Mesothelial cell of epicardium (in vitro differentiated cells): ENCODE measurements at places on chromosomes 5 and 9.

DNA sequence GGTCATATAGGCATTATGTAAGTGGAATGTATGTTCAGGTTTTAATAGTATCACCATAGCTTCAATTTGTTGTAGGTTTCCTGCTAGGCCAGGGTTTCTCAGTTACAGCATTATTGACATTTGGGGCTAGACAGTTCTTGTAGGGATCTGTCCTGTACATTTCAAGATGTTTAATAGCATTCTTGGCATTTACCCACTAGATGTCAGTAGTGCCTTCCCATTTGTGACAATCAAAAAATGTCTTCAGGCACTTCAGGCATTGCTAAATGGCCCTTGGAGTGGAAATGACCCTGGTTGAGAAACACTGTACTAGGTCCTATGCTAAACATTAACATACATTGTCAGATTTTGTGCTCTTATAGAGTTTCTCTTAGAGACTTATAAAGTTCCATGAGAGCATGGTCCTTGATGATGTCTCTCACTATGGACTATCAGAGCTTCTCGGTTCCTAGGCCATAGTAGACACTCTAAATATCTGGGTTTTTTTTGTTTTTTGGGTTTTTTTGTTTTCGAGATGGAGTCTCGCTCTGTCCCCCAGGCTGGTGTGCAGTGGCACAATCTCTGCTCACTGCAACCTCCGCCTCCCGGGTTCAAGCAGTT is 1.4 kb downstream of the KIF20A start:
- no peak for DNase-seq

- no peak for DNase-seq
These were observed 27.3 kb downstream of the ANP32B start for GRCh38 chr9:98010445-98010844.

GRCh38 chr5:149128023-149128875 is 13.0 kb upstream of the ABLIM3 start:
- DNase-seq: no peak

- DNase-seq: no peak
These were observed 14.3 kb downstream of the ATPSCKMT start for GRCh38 chr5:10235350-10235749.

GRCh38 chr5:64462391-64462790 is 43.4 kb upstream of the RGS7BP start:
- DNase-seq: no peak

- DNase-seq: no peak
These were observed 38.9 kb downstream of the AHRR start for GRCh38 chr5:360257-361027.

- no peak for DNase-seq
These were observed 85.5 kb upstream of the PPP1R26 start for GRCh38 chr9:135394131-135394530.

DNA sequence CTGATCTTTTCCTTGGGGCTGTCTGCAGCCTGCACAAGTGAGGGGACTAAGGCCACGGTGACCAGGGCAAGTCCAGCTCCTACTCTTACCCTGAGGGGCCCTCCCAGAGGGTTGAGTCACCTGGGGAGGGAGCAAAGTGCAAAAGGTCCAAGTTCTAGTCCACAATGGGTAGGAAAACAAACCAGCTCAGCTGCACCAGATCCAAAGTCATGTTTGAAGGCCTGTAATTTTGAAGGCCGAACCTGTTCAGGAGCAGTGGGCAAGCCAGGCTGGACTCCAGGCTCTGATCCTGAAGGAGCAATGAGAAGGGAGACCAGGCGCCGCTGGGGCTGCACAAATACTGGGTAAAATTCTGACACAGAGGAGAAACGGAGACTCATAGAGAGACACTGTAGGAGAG is 15.8 kb upstream of the TCF7 start:
- DNase-seq: no peak

DNA sequence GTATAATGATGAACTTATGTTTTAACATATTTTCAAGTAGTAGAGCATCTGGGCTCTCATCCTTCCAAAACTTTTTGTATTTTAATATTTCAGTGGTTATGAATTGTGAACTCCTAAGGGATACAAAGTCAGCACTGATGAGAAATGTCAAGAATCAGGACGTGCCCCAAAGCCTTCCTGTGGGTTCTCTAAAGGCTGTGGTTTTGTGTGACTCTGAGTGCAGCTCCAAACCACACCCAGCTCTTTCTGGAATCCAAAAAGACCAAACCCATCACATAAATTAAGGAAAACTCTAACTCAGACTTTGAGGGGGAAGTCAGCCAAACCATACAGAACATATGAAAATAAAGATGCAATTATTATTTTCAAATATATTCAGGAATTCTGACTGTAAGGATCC is 40.8 kb upstream of the SMU1 start:
- no peak for DNase-seq

DNA sequence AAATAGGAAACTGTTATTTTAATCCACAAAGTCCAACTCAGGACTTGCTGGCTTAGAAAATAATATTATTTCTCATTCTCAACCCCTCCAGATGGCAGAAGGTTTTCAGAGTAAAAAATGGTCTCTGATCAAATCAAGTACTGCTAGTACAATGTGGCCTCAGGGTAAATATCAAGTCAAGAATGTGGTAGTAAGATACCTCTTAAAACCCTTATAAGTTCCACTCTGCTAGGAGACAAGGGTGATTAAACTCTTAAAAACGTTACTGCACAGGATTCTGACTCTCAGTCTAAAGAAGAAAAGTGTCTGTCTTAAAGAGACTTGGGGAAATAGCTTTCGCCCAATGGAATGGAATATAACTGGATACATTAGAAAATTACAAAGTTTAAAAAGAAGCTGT is 120.8 kb upstream of the PDE4D start:
- no peak for DNase-seq

- no peak for DNase-seq
These were observed 150.6 kb downstream of the ERCC6L2 start for GRCh38 chr9:96025995-96026602.

DNA sequence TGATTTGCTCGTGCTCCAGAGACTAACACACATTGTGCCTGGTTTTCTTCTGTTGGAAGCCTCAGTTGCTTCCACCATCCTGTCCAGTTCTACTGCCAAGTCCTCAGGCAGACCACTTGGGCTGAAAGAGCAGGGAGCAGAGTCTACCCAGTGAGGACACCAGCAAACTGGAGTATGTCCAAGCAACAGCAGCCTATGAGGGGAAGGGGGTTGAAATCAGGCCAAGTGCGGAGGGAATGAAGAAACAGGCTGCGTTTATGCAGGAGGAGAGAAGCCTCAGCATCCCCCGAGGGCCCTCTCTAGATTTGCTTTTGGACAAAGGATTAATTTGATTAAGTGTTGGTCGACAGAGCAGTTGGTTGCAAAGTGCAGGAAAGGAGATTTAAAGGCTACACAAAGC is 14.5 kb downstream of the DOCK2 start:
- no peak for DNase-seq

DNA sequence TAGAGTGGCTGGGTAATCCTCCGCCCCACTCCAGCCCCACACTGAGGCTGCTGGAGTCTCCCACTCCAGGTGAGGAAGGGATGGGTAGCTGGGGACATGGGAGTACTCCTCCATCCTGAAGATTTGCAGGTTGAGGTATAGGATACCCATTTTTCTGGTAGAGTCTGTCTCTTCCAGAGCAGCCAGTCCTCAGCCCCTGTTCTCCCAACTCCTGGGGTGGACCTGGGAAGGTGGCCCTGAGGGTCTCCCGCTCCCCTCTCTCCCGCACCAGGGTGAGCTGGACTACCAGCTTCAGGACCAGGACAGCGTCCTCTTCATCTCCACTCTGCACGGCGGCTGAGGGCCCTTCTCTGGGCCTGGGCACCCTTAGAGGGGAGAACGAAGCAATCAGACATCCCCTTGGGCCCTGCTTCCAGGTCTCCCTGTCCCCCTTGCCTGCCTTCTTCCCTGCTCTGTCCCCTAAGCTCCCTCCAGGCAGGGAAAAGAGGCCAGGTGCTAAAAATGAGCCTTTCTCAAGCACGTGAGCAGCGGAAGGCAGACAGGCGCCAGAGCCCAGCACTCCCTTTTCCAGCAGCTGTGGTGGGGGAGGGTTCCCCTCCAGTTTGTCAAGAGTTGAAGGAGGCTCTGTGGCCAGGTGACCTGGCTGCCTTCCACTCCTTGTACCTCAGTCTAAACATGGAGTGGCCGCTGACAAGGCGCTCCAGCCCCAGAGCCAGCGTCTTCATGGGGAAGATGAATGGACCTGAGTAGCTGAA is 18.4 kb downstream of the URM1 start:
- no peak for DNase-seq

GRCh38 chr5:54656261-54656728 is 138.7 kb downstream of the SNX18 start:
- no peak for DNase-seq

DNA sequence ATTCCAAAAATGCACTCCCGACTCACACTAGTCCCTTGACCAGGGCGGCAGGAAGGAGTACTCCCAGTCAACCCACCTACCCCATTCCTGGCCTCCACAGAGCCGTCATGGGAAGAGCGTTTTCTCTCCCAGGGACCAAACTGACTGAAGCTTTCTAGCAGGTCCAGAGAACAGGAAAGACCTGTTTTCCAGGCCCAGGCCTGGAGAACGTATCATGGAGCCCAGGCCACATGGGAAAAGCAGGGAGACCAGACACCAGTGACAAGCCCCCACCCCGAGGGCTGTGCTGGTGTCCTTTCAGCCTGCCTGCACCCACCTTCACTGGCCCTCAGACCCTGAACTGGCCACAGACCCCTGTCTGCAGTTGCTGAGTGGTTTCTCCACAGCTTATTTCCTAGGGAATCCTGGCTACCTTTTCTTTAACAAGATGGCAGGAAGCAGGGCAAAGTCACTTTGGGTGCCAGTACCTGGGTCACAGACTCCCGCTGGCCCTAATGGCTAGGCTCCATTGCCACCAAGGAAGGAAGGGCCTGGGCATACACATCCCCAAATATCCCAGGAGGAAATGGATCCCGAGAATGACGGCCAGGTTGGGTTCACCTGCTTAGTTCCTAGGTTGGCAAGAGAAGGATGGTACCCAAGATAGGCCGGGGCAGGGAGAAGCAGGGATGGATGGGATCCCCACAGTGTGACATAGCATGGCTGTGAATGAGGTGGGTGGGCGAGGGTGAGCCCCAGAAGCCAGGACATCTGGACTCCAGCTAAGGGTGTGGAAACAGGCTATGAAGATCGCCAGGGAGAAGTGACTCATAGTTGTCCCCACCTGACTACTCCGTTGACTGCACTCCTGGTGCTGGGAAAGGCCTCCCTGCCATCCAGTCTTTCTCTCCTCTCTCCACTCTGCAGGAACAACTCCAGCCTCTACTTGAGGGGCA is 12.2 kb downstream of the CCNI2 start:
- no peak for DNase-seq

- DNase-seq: no peak
These were observed 369.0 kb upstream of the RFX3 start for GRCh38 chr9:3894772-3895171.
